ENCODE measurements at places on chromosomes 12 and 14.

GRCh38 chr14:58667900-58668299 is 30.1 kb downstream of the DACT1 start:
- DNase-seq: no peak

- no peak for DNase-seq
These were observed 67.1 kb downstream of the PRKAB1 start for GRCh38 chr12:119735079-119735478.

- DNase-seq: no peak
These were observed 4.8 kb downstream of the TGFB3 start for GRCh38 chr14:75976826-75977581.

DNA sequence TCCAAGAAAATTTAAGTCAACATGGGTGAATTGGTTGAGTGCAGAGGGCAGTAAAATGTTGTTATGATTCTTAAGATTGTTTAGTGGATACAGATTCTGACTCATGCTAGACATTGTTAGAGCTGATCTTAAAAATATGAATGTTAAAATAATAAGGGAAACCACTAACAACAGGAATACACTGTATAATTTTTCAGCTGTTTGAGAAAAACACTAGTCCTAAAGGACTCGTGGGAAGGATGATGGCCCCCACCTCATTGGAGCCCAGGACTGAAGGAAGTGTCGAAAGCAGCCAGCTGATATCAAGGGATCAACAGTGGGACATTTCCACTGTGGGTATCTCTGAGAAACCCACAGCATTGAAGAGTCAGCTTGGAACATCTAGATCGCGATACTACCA is 82.9 kb upstream of the SCAF11 start:
- DNase-seq: no peak

- DNase-seq: no peak
These were observed 10.1 kb downstream of the HNRNPC start for GRCh38 chr14:21258889-21259787.

GRCh38 chr12:104535369-104535768 is 78.6 kb downstream of the CHST11 start:
- no peak for DNase-seq

DNA sequence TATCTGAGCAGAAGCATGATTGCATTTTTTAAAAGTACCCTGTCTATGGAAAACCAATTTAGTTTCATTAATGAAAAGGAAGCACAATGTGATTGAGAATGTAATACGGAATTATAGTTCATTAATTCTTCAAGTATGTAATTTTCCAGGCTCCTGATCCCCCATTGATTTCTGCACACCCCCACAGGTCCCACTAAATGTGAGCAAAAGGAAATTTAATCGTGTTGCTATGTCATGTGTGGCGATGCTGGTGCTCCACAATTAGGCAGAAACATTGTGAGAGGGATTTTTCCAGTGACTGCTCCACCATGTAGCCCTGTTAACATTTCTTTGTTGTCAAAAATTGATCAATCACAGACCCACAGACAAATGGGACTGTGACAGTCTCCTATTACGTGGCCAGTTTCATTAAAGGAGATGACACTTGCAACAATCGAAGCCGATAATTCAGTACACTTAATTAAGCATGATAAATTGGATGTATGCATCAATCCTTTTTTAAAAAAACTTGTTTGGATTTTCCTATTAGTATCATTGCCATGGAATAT is 306.0 kb downstream of the NELL2 start:
- no peak for DNase-seq

DNA sequence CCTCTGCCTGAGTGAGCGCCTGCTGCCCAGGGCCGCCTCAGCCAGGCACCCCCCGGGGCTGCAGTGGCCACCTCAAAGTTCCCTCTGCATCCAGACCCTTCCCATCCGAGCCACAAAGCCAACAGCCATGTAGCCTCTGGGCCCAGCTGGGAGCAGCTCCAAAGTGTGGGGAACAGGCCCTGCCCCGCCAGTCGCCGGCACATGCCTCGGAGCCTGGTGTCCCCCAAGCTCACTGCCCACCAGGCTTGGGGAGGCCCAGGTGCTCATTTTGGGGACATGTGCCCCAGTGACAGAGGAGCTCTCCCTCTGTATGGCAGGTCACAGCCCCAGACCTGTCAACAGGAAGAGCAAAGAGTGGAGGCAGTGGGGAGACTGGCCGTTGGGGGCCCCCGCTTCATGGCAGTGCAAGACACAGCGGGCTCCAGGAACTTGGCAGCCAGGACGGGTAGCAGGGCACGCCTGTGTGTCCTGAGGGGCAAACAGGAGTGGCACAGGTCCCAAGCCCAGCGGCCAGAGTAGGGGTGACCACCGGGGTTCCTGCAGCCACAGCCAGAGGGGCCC is 29.9 kb downstream of the JAG2 start:
- DNase-seq: no peak

DNA sequence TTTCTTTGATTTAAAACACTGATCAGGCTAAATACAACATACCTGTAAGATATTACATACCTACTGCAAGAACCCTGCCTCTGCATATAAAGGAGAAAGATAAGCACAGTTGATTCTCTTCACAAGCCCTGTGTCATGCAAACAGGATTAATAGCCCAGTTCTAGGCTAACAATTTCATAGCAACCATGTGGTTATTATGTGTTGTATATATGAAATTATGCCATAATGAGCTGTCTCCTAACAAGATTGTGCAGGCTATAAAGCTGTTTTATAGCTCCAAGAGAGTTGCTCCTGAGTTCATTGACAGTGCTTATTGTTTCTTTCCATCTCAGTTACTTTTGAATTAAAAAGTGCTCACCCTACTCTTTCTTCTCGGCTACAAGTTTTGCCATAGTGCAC is 609.3 kb downstream of the DIO2 start:
- no peak for DNase-seq

GRCh38 chr14:32013083-32013482 is 64.0 kb upstream of the ARHGAP5 start:
- DNase-seq: no peak

DNA sequence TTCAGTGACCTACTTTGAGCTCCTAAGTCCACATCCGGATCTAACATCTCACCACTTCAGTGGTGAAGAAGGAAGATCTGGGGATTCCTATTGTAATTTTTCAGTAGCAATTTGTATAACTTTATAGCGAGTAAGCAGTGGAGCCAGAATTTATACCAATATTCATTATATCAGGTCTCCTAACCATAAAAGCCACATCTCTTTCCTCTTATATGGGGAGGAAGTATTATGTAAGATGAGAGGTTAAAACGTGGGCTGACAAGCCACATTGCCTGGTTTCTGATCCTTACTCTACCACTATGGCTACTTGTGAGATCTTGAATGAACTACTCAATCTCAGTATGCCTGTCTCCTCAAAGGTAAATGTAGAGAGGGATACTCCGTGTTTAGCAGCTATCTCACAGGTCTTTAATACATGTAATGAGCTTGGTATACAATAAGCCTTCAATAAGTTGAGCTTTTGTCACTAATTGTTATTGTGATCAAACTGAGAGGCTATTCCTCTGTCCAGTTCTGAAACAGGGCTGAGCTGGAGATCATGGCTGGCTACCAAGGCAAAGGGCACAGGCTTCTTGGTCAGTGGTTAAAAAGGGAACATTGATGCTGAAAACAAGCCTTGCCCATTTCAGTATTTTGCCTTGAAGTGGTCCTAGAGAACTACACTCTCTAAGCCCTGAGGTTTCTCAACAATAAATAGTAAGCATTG is 3.3 kb upstream of the TMEM117 start:
- DNase-seq: no peak

- peak; percentile 93 for DNase-seq
These were observed 151.6 kb downstream of the SYT1 start for GRCh38 chr12:79016181-79016580.

DNA sequence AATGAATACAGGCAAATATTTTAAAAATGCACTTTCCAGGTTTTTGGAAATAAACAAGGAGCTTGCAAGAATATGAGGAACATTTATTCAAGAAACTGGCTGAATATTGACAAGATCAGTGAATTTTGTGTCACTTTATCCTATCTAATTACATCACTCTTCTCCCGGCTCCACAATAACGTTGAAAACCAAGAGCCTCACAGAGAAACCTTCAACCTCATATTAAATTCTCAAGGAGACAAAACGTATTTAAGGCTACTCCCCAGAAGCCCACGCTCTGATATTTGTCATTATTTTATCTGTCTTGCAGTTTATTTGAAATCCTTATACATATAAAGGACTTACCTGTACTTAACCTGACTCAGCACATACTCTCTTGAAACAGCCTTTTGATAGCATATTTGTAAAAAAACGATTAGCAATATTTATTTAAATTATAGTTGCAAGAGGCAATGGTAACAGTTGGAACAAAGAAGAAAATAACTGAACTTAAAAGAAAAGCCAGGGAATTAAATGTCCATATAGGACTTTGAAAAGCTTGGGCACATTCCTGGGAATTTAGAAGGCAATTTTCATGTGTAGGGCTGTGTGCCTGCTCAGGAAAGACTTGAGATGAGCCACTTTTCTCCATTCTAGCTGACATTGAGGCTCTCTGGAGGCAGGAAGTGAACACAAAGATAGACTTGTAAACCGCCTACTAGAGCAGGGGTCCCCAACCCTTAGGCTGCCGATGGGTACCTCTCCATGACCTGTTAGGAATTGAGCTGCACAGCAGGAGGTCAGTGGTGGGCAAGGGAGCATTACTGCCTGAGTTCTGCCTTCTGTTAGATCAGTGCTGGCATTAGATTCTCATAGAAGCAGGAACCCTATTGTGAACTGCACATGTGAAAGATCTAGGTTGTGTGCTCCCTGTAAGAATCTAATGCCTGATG is 636.4 kb downstream of the SLC16A7 start:
- no peak for DNase-seq

DNA sequence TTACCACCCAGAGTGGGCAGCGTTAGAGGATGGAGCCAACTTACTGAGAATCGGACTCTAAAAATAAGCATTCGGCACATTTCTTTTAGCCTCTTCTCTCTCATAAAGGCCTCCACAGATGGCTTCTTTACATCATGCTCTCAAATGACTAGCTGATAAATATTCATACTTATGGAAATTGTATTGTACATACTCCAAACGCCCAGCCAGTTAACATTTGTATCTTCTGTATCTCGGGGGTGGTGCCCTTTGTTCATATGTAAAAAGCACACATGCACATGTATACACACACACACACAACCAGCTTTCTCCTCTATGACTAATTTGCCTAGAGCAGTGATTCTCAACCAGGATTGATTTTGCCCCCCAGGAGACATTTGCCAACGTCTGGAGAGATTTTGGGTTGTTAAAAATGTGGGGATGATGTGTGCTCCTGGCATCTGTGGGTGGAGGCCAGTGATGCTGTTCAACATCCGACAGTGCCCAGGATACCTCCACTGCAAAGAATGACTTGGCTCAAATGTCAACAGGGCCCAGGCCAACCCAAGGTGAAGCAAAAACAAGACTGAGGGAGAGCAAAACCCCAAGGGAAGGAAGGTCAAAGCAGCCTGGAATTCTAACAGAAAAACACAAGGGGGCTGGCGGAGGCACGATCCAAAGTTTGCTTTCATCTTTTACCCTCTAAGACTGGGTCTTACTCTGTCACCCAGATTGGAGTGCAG is 15.2 kb upstream of the CDK2AP1 start:
- DNase-seq: no peak

GRCh38 chr14:51550636-51551035 is 101.1 kb upstream of the FRMD6 start:
- no peak for DNase-seq

DNA sequence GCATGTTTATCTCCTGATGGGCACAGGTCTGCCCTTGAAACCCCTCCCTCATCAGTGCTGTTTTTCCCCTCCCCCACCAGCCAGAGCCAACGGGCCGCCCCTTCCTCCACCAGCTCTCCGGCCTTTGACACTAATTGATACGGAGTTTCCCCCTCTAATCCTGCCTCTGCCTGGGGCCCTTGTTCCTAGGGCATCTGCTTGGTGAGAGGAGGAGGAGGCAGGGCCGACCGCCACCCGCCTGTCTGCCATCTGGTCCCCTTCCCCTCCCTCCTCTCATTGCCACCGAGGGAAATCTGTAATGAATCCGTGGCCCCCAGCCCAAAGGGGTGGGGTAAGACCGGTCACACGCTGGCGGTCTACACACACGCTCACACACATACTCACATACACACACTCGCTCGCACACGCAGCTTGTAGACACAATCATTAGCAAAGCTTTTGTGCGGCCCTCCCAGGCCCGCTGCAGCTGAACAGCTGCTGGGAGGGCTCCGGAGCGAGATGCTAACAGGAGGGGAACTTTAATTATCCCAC is 27.4 kb downstream of the SRRM4 start:
- DNase-seq: no peak

GRCh38 chr12:110821917-110822316 is 24.9 kb upstream of the CCDC63 start:
- no peak for DNase-seq

GRCh38 chr12:90151491-90152015 is 442.9 kb upstream of the ATP2B1 start:
- DNase-seq: no peak

- DNase-seq: no peak
These were observed 145.8 kb downstream of the SLC8A3 start for GRCh38 chr14:70043001-70043400.

- no peak for DNase-seq
These were observed 95.5 kb downstream of the SLC38A6 start for GRCh38 chr14:61076556-61076955.

- no peak for DNase-seq
These were observed 63.4 kb downstream of the ANO4 start for GRCh38 chr12:100857971-100858370.

DNA sequence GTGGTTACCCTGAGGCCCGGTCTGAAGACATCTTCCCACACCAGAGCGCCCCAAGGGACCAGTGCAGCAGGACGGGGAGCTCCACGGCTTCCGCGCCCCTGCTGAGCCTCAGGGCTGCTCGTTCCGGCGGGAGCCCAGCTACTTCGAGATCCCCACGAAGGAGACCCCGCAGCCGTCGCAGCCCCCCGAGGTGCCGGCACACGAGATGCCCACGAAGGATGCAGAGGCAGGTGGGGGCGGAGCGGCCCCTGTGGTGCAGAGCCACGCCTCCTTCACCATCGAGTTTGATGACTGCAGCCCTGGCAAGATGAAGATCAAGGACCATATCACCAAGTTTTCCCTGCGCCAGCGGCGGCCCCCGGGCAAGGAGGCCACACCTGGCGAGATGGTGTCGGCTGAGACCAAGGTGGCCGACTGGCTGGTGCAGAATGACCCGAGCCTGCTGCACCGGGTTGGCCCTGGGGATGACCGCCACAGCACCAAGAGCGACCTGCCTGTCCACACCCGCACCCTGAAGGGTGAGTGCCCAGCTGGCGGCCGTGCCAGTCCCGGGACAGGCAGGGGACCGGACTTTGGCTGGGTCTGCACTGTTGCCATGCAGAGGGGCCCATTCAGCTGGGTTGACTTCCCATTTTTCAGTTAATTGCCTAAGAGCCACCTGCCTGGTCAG is 18.1 kb downstream of the CEP170B start:
- no peak for DNase-seq

GRCh38 chr12:50615907-50616296 is 111.1 kb downstream of the DIP2B start:
- no peak for DNase-seq

GRCh38 chr14:103684471-103684870 is 30.8 kb downstream of the XRCC3 start:
- no peak for DNase-seq

DNA sequence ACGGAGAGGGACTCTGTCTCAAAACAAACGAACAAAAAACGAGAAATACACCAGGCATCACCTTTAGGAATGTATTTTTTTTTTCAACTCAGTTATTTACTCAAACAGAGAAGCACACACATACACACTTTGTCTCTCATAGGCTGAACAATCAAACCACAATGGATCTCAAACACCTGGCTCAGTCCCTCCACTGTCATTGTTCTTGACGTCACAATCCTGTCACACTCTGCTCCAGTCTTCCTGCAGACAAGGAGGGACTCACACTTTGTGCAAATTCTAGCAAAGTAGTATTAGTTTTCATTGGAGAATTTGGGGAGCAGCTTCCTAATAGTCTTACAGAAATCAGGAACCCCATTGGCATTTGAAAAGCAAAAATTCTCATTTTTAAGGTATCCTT is 727.8 kb downstream of the BCL11B start:
- no peak for DNase-seq
